ENCODE measurements at places on chromosomes 3 and 15.

DNA sequence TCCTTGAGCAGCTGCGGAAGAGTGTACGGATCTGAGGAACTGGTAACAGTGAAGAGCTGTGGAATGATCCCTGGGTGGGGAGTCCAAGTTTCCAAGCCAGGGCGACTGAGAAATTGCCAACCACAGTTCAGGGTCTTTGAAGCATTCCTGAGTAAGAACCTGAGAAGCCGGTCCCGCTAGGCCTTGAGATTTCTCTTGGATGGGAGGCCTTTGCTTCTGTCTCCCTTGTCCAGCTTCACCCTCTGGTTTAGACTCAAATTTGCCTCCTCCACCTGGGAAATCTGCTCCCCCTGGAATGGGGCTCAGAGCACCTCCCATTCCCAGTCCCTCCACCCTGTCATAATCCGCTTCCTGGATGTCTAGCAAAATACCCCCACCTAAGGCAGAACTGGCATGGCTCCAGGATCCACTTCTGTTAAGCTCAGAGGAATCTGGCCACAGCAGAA is 127.7 kb upstream of the DLG1 start:
- no peak for DNase-seq

GRCh38 chr15:95558131-95558530 is 772.4 kb upstream of the NR2F2 start:
- no peak for DNase-seq

DNA sequence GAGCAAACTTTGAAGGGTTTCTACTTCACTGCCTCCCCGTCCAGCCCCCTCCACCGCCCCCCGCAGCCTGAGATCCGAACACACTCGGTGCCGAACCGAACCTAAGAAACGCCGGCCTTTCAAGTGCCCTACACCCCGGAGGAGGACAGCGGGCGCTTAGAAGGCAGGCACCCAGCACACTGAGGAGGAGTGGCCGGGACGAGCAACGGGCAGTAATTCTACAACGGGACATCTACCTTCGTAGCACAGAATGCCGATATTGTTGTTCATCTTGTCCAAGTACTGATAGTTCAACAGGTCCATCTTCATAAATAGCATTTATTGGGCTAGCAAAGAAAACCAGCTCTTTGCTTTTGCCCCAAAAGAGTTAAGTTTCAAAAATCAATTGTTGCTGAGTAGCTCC is 513 bp downstream of the VGLL4 start:
- peak; percentile 73 for DNase-seq

GRCh38 chr3:81788610-81789009 is 27.2 kb upstream of the GBE1 start:
- DNase-seq: no peak

GRCh38 chr3:140974900-140975299 is 33.3 kb downstream of the SLC25A36 start:
- no peak for DNase-seq

- DNase-seq: no peak
Measured at GRCh38 chr3:31962801-31963205, 18.3 kb downstream of the OSBPL10 start.

Data from left forelimb (tissue), 1 donor.